Amniotic epithelial cell (primary cell): ENCODE measurements at places on chromosomes 13 and 19.

GRCh38 chr19:18701250-18701608, 17.7 kb downstream of the CRTC1 start:
- no peak for DNase-seq

DNA sequence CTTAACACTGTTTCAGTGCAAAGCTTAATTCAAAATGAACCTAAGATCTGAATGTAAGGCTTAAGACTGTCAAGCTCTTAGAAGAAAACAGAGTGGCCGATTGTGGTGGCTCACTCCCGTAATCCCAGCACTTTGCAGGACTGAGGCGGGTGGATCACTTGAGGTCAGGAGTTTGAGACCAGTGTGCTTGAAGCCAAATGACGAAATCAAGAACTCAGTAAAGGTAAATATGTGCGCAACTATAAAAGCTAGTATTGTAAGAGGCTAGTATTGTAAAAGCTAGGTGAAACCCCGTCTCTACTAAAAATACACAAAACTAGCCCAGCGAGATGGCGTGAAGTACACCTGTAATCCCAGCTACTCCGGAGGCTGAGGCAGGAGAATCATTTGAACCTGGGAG, 12.7 kb downstream of the ATP4B start:
- DNase-seq, result no peak

DNA sequence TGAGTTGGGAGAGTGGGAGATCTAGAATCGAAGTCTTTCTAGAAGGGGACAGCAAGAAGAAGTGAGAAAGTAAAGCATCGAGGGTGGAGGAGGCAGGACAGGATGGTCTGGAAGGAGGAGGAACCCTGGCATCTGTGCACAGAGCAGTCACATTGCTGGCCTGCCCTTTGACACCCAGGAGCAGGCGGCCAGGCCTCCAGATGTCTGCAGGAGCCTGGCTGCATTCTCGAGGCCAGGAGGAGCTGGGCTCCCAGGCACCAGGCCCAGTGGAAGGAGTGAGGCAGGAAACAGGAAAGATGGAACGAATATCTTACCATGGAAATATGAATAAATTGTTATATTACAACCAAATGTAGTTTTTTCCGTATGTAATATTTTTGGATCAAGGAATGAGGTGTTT, 27.7 kb upstream of the ARGLU1 start:
- no peak for DNase-seq

- no peak for DNase-seq
These were observed 81.1 kb downstream of the ZNF429 start for GRCh38 chr19:21586311-21587116.

- DNase-seq, result no peak
These were observed 22.7 kb downstream of the SLC25A15 start for GRCh38 chr13:40812102-40812501.

- peak; percentile 54 for DNase-seq
These were observed 666.6 kb downstream of the SLITRK1 start for GRCh38 chr13:83215627-83216026.

DNA sequence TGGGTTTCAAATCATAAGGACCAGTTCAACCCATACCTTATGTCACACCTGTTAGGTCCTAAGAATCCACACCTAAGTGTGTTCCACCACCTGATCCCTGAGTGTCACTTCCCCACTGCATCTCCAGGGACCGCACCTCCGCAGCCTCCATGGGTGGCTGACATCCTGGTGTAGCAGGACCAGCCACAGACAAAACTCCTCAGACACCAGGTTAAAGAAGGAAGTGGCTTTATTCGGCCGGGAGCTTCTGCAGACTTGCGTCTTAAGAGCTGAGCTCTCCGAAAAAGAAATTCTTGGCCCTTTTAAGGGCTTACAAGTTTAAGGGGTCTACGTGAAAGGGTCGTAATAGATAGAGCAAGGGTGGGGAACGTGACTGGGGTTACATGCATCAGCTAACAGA, 509.9 kb downstream of the MYO16 start:
- no peak for DNase-seq

GRCh38 chr13:35554972-35555623, 78.6 kb upstream of the MAB21L1 start:
- DNase-seq, result no peak

DNA sequence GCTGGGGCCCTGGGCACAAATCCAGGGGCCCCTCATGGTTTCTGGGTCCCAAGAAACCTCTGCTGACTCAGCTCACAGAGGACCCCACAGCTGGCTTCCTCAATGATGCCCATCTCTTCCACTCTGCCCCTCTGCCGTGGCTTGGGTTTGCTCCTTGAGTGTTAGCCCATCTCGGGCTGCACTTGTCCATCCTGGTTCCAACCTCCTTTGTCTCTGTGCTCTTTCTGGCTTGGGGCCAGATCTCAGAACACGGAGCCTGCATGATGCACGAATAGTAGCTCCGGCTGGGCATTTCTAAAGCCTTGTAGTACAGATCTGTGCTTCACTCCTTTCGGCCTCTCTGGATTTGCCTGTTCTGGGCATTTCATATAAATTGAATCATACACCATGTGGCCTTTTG, 53.8 kb downstream of the F2RL3 start:
- no peak for DNase-seq

GRCh38 chr13:24124789-24125476, 35.6 kb upstream of the SPATA13 start:
- DNase-seq, result no peak

DNA sequence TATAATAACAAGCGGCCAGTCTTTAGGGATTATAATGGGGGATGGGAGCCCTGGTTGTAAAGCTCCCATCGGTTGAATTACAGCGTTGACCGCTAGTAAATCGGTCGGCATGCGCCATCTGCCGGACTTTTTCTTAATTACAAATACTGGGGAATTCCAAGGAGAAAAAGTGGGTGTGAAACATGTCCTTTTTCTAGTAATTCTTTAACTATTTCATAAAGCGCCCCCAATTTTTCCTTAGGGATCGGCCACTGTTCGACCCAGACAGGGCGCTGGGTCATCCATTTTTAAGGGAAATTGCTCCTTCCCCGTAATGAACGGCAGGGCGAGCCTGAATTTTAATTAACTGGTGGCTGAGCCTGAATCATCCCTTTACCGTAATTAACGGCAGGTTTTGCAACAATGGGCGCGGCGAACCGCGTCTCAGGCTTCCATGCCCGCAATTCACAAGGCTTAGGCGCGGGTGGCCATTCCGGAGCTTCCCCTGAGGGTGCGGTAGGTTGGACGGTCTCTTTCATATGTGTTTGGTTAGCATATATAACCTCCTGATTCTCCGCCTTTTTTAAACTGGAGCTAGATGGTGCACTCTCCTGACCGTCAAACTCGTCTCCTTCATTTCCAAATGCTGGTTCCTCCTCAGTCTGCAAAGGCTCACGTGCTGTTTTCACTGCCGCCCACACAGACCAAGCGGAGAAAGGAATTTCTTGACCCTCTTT, 30.2 kb upstream of the EVI5L start:
- peak; percentile 71 for DNase-seq

DNA sequence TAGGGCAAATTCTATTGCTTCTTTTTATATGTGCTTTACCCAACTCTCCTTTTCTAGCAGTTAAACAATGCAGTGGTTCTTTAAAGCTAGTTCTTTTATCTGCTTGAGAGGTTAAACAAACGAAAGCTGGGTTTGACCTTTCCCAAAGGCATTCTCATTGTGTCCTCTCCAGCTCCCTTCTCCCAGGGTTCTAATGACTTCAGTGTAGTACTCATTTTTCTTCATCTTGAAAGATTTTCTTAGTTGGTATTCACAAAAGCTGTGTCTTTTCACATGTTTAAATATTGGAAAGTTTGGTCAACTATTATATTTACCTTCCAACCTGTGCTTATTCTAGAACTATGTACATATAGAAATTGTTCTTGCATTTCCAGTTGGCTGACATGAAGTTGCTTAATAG, 1.5 kb downstream of the WASF3 start:
- DNase-seq, result no peak

- DNase-seq, result no peak
These were observed 151.1 kb downstream of the KATNAL1 start for GRCh38 chr13:30156270-30156669.

- DNase-seq, result peak; percentile 90
These were observed 18.2 kb upstream of the ZNF543 start for GRCh38 chr19:57302020-57302465.

DNA sequence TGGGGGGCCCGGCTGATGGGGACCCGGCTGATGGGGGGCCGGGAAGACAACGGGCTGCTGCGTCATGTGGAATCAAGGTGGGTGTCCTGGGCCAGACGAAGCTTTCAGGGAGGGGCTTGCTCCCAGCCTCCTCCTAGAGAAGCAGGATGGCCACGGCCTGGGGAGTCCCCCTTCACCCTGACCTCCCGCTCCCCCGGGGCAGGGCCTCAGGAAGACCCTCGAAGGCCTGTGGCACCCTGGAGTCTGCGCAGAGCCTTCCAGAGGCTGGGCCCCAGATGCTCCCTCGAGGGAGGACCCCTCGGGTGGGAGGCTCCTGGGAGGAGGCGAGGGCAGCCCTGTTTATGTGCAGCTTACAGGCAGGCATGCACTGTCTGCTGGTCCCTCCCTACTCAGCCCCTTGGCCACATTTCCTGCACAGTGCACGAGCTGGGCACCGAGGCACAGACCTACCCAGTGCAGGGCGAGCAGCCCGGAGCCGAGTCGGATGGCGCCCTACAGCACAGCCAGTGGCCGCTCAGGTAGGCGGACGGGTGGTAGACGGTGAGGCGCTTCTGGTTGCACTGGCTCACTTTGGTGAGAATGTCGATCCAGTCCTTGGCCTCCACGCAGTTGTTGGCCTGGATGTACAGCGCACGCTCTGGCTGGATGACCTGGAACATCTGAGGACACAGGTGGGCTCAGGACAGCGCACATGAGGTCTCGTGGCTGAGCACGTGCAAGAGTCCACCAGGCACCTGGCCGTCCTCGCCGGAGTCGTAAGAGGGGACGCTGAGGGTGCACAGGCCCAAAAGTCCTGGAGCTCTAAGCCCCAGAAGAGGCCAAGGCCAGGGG, 22.4 kb upstream of the C13orf46 start:
- DNase-seq, result no peak
